NAMALWA (cell line): ENCODE measurements at places on chromosomes 1 and 21.
A peak's percentile ranks its signal among the peaks of the same experiment; 100 is the strongest.

GRCh38 chr1:53948291-53948690, 2.1 kb downstream of the LRRC42 start:
- no peak for DNase-seq

DNA sequence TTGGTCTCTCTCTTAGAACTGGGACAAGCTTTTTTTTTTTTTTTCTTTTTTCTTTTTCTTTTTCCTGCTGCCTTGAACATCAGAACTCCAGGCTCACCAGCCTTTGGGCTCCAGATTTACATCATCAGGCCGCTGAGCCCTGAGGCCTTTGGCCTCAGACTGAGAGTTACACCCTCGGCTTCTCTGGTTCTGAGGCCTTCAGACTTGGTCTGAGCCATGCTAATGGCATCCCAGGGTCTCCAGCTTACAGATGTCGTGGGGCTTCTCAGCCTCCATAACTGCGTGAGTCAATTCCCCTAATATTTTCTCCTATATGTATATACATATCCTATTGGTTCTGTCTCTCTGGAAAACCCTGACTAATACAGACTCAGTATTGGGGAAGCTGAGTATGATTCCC, 36.5 kb upstream of the RC3H1 start:
- no peak for DNase-seq

DNA sequence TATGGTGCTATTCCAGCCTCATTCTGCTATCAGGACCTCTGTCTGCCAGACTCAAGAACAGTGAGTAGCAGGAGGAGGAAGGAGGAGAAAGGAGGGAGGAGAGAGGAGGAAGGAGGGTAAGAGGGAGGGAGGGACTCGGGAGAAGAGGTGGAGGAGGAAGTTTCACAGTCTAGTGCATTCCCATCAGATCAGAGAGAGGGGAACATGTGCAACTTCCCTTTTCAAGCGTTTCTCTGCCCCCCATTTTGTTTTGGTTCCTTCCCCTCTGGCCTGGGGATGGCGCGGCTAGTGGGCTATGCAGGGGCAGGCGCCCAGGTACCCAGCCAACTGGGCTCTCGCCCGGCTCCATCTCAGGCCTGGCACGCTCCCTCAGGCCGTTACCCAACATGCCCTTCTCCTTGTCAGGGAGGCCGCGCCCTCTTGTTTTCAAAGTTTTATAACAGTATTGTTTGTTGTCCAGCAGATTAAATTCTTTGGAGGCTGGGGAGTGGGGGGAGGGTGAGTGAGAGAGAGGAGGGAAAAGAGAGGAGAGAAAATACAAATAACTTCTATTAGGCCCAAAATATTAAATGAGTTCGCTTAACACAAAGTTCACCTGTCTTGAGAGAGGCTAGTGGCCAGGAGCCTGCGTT, 56.0 kb downstream of the CD46 start:
- DNase-seq, result no peak

DNA sequence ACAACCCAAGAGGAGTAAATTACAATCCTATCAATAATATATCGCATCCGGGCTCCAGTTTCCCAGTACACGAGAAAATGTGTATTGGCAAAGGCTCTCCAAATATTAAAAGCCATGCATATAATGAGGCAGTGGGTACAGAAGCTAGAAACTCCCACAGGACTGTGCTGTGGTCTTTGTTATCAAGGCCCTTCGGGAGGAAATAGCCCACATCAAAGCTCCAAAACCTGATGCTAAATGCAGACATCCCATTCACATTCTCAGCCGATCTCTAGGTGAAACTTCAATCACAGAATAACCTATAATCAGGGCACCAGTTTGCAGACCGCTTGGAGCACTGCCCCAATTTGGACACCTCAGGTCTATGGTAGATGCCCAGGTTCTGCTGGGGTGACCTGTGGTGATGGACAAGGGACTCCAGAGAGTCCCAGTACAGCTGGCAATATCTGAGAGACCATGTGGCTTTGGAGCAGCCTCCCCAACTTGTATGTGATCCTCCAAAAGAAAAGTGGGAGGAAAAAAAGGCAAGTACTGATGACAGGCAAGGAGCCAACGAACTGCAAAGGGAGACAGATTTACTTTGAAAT, 148.8 kb upstream of the CAMK1G start:
- DNase-seq, result no peak

DNA sequence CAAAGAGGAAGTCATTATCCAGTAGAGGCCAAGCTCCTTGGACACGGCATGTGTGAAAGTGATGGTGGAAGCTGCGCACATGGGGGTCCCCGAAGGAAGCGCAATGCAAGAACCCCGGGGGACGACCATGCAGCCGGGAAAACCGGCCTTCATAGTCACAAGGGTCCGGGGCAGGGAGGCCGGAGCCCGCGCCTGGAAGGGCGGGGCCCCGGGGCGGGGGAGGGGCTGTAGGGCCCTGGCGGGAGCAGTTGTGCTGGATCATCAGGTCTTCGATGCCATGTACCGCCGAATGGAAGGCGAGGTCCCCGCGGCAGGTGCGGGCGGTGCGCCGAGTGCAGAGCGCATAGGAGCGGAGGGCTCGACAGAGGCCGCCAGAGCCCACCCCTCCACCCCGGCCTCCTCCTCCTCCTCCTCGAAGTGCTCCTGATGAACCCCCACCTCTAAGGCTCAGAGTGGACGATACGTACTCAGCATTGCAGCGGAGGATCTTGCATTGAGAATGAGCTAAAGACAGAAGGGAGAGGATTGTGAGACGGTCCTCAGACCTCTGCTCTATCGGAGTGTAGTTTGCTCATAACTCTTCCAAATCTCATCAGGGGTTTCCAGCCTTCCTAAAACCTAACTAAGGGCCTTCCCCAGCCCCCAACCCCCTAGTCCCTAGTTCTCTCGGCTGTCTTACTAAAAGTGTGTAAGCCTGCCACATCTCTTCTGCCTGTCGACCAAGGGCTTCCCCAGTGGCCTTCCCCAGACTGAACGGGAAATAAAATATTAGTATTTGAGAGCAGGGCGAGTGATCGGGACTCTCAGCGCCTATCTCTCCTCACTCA, 2.1 kb downstream of the HJV start:
- DNase-seq, result no peak

DNA sequence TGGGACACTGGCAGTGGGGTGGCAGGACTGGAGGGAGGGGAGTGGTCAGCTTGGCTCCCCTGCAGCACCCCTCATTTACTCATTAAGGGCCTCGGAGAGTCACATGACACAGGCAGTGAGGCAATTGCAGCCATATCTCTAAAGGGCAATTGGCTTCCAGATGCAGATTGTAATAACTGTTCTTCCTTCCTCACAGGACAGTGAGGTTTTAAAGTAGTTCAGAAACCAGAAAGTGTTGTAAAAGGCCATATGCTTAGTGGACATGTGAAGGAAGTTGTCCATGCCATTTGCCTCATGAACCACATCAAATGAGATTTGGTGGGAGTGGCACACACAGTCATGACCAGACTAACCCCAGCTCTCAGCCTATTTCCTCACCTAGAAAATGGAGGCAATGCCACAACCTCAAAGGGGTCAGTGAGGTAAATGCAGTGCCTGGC, 11.1 kb downstream of the MTX1 start:
- no peak for DNase-seq

- DNase-seq, result no peak
These were observed 216.3 kb downstream of the RGS7 start for GRCh38 chr1:241140670-241141069.

- no peak for DNase-seq
These were observed 102.3 kb upstream of the TIAM1 start for GRCh38 chr21:31446226-31446855.

GRCh38 chr1:11541956-11542355, 63.0 kb downstream of the DISP3 start:
- no peak for DNase-seq

GRCh38 chr1:22877112-22877915, 95.4 kb downstream of the LACTBL1 start:
- DNase-seq, result no peak

DNA sequence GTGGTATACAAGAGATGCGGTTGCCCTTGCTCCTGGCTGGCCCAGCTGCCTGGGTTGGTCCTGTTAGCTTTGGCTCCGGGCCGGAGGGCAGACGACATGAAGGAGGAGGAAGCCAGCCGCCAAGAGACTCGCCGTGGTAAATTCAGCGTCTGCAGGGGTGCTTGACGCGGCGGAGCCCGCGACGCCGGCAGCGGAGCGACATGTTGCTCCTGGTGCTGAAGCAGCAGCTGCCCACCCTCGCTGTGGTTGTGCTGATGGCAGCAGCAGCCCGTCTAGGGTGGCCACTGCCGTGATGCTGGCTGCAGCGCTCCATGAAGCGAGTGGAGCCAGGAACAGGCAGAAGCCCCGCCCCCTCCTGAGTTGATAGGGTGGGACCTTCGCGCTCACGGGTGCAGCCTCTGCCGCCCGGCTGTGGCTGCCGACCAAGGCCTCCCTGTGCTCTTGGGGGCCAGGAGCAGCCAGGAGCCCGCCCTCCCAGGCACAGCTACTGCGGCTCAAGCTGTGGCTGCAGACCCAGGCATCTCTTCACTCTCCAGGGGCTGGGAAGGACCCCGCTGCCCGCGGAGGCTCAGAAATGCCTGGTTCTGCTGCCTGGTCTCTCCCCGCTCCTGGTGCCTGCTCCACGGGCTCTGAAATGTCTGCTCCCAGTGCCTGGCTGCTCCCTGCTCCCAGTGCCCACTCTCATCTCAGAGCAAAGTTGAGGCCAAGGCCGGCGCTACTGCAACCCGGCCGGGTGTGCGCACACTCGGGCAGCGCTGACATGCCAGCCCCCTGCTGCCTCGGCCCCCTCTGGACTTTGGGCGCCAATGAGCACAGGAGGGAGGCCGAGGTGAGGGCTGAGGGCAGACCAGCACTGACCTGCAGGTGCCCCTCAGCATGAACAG, 4.4 kb upstream of the ZNF692 start:
- DNase-seq, result peak; percentile 54

- DNase-seq, result no peak
These were observed 28.1 kb downstream of the AK4 start for GRCh38 chr1:65176056-65176450.

GRCh38 chr1:57089855-57090254, 124.0 kb upstream of the C8B start:
- DNase-seq, result no peak

GRCh38 chr21:15022608-15023261, 42.1 kb downstream of the NRIP1 start:
- DNase-seq, result no peak

GRCh38 chr1:244171241-244171985, 120.3 kb downstream of the ZBTB18 start:
- no peak for DNase-seq

GRCh38 chr1:172326136-172326535, 94.3 kb upstream of the C1orf105 start:
- DNase-seq, result no peak

- DNase-seq, result no peak
These were observed 463.9 kb upstream of the LRRC7 start for GRCh38 chr1:69103705-69104385.

DNA sequence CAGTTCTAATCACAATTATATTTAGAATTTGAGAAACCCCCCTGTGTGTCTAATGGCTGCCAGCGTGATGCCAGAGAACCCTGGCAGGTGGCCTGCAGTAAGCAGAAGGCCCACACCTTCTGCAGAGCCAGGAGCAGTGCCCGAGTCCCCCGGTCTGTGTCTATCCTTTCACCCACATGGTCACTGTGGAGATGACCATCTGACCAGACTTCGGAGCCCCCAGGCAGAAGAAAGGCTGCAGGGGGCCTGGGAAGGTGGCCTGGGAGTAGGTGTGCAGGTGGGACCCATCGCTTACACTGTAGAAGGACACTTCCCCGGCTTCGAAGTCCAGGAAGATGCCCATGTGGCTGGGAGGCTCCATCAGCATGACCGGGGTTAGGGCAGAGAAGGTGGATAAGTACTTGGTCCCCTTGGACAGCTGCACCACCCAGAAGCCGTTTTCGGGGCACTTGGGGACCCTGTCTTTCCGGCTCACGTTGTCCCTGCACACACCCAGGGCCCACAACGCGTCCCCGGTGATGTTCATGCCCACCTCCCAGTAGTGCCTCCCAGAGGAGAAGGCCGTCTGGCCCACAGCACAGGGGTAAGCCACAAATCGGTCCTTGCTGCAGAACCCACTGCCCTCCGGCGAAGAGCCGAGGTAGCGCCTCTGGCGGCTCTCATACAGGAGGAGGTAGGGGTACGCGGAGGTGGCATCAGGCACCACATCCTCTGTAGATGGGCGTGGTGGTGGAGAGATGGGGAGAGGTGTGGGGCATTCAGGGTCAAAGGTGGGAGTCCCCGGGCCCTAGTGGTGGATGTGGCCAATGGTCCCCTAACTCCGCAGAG, 1.6 kb upstream of the TRIM11 start:
- no peak for DNase-seq

GRCh38 chr1:23916209-23917131, 3.3 kb upstream of the CNR2 start:
- peak; percentile 87 for DNase-seq

- DNase-seq, result no peak
These were observed 36.5 kb downstream of the GIPC2 start for GRCh38 chr1:78081980-78082860.

GRCh38 chr1:162626094-162626493, 6.2 kb upstream of the DDR2 start:
- no peak for DNase-seq

GRCh38 chr1:242522996-242523718, 1.3 kb downstream of the PLD5 start:
- DNase-seq, result no peak

- peak; percentile 49 for DNase-seq
These were observed 1.1 kb downstream of the ERO1B start for GRCh38 chr1:236280438-236281197.

GRCh38 chr1:200073286-200073637, 45.8 kb downstream of the NR5A2 start:
- no peak for DNase-seq

- peak; percentile 56 for DNase-seq
These were observed 54.5 kb upstream of the NADK start for GRCh38 chr1:1832820-1833219.

GRCh38 chr1:67051196-67051595, 2.8 kb downstream of the SLC35D1 start:
- DNase-seq, result no peak

DNA sequence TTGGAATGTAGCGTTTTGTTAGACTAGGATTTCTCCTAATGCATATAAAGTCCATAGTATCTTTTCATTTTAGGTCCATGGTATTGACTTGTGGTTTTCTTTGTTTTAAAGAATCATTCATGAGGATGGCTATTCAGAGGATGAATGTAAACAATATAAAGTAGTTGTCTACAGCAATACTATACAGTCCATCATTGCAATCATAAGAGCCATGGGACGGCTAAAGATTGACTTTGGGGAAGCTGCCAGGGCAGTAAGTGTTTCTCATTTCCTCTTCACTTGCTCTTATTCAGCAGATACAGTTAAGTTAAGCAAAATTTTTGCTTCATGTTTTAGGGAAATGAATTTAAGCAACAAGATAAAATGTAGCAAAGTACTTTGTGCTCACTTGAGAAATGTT, 25.4 kb downstream of the GNAI3 start:
- no peak for DNase-seq

- peak; percentile 43 for DNase-seq
These were observed at the start of gene MANEAL for GRCh38 chr1:37793773-37794371. Gene MANEAL (plus strand): TSS chr1:37793847. CDS start chr1:37794183, 336 bp downstream.

- DNase-seq, result no peak
These were observed 27.5 kb downstream of the SLX9 start for GRCh38 chr21:44967082-44968047.

GRCh38 chr1:172935062-172935592, 115.6 kb downstream of the TNFSF18 start:
- no peak for DNase-seq
